DMS153 (cell line): ENCODE measurements at places on chromosomes 3 and 15.

DNA sequence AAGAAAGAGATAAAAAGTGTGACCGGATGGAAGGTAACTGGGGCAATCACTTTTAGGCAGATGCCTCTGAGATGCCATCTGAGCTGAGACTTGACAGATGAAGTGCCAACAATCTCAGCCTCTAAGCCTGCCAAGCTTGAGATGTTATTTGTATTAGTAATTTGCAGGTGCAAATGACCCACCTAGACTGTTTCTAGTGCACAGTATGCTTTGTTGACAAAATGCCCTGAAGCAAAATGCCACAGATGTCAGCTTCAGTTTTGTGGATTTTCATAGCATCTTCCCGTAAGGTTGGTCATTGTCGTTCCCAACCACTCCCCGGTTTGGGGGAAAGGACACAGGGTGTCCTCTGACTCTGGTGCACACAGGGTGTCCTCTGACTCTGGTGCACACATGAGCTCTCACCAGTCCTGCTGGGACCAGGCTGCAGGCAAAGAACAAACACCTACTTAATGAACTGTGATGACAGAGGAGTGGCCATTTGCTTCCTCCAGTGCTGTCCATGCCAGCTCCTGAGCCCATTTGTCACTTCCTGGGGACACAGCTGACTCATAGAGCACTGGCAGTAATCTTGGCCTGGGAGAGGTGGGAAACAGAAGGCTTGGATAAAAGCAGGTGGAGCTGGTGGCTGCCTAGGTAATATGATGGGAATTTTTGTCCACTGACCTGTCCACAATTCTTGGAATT is 16.7 kb upstream of the PPP1R2 start:
- DNase-seq = no peak

DNA sequence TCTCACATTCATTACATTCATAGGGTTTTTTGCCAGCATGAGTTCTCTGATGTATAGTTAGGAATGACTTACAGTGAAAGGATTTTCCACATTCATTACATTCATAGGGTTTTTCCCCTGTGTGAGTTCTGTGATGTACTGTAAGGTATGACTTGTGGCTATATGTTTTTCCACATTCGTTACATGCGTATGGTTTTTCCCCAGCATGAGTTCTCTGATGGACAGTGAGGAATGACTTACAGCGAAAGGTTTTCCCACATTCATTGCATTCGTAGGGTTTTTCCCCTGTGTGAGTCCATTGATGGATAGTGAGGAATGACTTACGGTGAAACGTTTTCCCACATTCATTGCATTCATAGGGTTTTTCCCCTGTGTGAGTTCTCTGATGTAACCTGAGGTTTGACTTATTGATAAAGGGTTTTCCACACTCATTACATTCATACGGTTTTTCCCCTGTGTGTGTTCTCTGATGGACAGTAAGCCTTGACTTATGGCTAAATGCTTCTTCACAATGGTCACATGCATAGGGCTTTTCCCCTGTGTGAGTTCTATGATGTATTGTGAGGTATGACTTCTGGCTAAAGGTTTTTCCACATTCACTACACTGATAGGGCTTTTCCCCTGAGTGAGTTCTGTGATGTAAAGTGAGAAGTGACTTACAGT is 47.4 kb downstream of the ZNF717 start:
- no peak for DNase-seq

DNA sequence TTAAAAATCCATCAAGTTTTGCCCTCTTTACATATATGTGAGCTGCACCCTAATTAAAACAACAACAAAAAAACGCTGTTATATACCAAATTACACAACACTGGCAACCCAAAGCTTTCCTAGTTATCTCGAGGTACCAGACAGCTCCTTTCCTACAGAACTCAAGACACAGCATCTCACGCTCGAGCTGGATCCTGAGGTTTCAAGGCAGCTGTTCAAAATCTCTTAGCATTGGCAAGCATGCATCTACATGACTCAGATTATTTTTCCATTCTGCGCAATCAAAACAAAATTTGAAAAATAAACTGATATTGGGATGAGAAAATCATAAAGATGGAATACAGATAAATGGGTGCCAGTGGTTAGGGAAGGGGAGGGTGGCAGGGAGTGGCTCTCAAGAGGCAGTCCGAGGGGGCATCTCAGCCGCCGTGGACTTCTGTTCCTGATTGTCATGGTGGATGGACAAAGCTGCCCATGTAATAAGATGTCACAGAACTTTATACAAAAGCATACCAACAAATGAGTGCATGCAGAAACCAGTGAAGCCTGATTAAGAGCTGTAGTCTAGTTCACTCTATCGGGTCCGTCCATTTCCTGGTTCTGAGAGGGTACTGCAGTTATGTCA is 91.5 kb downstream of the ADAMTS17 start:
- no peak for DNase-seq

- no peak for DNase-seq
These were observed 174.7 kb upstream of the CNTN3 start for GRCh38 chr3:74789111-74789510.

DNA sequence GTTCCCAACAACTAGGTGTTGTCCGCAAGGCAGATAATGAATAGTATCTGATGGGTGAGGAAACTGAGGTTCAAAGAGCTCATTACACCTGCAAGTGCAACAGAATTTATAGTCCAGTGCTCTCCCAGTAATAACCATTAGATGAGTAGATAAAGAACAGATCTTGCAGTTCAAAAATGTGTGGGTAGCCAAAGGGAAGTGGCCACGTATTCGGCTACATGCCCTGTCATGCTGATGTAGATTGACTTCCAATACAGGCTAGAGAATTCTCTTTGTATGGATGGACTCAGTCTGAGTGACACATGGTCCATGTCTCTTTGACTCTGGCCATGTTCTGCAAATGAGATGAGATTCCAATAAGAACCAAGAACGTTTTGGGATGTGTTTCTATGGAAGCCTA is 187.9 kb upstream of the LPP start:
- no peak for DNase-seq

DNA sequence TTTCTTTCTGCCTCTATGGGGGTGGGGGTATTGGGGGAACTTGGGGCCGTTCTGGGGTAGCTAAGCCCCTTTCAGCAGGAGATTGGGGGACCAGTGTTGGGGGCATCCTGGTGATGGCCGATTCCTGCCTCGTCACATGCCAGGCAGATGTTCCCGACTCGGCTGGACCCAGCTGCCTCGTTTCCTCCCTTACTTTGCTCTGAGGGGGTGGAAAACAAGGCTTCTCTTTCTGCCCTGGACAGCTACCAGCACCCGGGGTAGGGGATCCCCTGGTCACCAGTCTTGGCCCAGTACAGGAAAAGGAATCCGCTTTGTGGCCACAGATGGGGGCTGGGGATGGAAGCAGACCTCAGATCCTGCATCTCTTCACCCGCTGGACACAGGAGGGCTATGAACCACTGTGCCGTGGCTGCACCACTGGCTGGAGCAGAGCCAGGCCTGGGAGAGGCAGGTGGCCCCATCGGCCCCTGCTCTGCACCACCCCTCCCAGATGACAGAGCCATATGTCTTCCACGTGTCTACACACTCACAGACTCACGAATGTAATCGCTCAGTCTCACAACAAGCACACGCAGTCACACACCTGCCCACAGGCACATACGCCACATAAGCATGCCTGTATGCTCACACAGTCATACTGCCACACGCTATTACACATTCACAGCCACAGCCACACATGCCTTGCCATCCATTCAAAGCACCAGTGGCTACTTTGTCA is 12.4 kb downstream of the SNX33 start:
- DNase-seq = no peak
